A375 (cell line): ENCODE measurements at places on chromosomes 1 and 21. TPM values are rescaled to one million over a fixed set of nuclear protein-coding genes. Genes with fewer than 3 reads are reported as not detected.

TTC22 gene
- total RNA-seq, result not detected in 2 replicates

TDRD5 gene
- total RNA-seq, result 0.04 and 0.40 TPM in 2 replicates

OR6K3 gene
- not detected in 2 replicates for total RNA-seq

SLC45A1 gene
- total RNA-seq, result 0.57 and 0.85 TPM in 2 replicates

RAB13 gene
- 76.3 and 82.2 TPM in 2 replicates for total RNA-seq

IL6R gene
- total RNA-seq, result 7.3 and 11.6 TPM in 2 replicates

A3GALT2 gene
- total RNA-seq, result 0.34 and 1.1 TPM in 2 replicates

TNFSF4 gene
- 0.61 and 0.79 TPM in 2 replicates for total RNA-seq

SPRR2F gene
- not detected in 2 replicates for total RNA-seq

SLC16A4 gene
- 16.1 and 16.8 TPM in 2 replicates for total RNA-seq

CSF3R gene
- total RNA-seq, result not detected in 2 replicates
